ENCODE measurements at places on chromosomes 11 and 22.

GRCh38 chr11:111128076-111128870 is 117.3 kb upstream of the POU2AF2 start:
- DNase-seq: no peak

DNA sequence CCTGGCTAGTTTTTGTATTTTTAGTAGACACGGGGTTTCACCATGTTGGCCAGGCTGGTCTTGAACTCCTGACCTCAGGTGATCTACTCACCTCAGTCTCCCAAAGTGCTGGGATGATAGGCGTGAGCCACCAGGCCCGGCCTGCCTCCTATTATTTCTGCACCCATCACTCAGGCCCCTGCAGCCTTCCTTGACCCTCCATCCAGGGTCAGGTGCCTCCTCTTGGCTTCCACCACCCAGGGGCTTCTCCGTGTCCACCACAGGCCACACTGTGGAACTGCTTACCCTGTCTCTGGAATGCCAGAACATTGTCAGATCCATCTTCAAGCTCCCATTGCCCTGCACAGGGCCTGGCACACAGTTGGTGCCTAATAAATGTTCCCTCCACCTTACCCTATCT is 75.4 kb upstream of the RTL6 start:
- DNase-seq: no peak

DNA sequence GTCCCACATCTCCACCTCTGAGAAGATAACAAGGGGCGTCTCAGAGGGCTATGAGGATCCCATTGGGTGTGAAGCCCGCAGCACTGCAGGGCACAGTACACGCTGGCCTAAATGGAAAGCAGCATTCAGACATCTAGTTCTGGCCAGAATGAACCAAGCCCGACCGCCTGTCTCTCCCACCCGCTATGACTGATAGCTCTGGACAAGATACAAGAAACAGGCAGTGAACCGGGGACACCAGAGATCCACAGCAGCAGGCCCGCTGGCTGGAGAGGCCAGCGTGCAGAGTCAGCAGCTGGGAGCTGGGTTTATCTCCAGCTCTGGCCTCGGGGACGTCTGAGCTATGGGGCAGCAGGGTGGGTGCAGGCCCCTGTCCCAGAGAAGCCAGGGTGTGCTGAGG is 9.6 kb downstream of the CERK start:
- DNase-seq: no peak

- DNase-seq: no peak
These were observed 95.5 kb downstream of the PDHX start for GRCh38 chr11:35011944-35012343.

GRCh38 chr11:66022401-66023185 is 3.7 kb downstream of the CATSPER1 start:
- peak; percentile 47 for DNase-seq

DNA sequence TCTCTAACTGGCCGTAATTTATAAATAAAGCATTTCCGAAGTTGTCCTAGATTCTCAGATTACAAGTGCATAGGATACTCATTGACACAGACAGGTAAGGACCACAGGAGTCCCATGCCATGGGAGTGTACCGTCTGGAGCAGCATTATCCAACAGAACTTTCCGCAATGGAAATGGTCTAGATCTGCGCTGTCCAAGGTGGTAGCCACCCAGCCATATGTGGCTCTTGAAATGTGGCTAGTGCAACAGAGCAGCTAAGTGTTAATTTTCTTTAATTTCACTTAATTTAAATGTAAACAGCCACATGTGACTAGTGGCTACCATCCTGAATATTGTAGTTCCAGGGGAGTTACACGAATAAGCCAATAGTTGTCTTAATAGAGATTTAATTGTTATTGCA is 71.3 kb downstream of the GALNT18 start:
- no peak for DNase-seq

DNA sequence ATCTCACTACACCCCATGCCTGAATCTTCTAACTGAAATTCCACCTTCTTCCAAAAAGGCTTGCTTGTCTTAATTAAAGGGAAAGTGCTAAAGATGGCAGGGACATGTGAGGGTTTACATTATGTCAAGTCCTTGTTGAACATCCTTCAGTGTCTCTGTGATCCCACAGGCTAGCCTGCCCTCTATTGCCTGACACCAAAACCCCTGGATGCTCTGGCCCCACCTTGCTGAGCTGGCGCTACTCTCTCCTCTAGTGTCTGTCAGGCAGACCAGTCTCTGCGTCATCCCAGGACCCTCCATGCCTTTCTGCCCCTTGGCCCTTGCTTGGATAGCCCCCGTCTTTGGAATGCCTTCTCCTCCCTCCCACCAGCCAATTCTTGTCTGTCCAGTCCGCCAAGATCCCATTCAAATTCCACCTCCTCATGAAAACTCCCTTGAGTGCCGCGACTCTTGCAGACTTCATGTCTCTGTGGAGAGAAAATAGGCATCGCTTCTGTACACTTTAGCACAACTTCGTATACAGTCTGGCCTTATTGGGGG is 69.3 kb downstream of the PKNOX2 start:
- no peak for DNase-seq

Measured in activated CD8-positive, alpha-beta memory T cell treated with anti-CD3 and anti-CD28 coated beads for 48 hours (primary cell).